ENCODE measurements at places on chromosomes 2 and 18. TPM values are rescaled to one million over a fixed set of nuclear protein-coding genes. Genes with fewer than 3 reads are reported as not detected.

- DNase-seq = peak; percentile 6
- no peak overlapping the region for H3K4me3 ChIP-seq
- no peak overlapping the region for H3K27ac ChIP-seq
- H3K27me3 ChIP-seq = peaks cover 18% of the 10 kb centered on the region
- H3K4me1 ChIP-seq = peaks cover 6% of the 10 kb centered on the region
Measured at GRCh38 chr2:112141626-112142007, 3.4 kb downstream of the FBLN7 start.

GRCh38 chr2:113105047-113105785 lies 22.2 kb upstream of the IL1RN start:
- H3K27me3 ChIP-seq = peaks cover 8% of the 10 kb centered on the region
- H3K27ac ChIP-seq = peak overlapping the region; percentile 99
- no peak overlapping the region for H3K4me3 ChIP-seq
- H3K36me3 ChIP-seq = peaks cover 5% of the 10 kb centered on the region
- peaks cover 37% of the 10 kb centered on the region for H3K4me1 ChIP-seq
- DNase-seq = peak; percentile 74

DNA sequence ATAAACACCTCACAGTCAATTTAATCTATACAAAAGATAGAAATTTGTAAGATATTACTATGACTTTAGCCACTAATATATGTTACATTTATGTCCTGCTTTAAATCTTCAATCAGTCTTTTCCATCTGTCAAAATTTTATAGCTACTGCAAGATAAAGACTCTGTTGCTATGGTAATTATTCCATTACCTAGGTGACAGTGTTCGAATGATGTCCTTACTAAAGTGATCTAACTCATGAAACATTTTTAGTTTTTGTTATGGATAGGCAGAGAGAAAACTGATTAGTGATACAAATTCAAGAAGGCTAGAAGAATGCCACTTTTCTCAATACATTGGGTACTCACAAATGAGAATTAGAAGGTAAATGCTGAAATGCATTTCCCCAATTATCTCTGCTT lies 359.9 kb upstream of the FSHR start:
- no peak overlapping the region for H3K27ac ChIP-seq
- H3K27me3 ChIP-seq = no peaks in the 10 kb centered on the region
- no peak overlapping the region for H3K4me3 ChIP-seq
- no peaks in the 10 kb centered on the region for H3K4me1 ChIP-seq
- no peak for DNase-seq
- no peaks in the 10 kb centered on the region for H3K36me3 ChIP-seq

DNA sequence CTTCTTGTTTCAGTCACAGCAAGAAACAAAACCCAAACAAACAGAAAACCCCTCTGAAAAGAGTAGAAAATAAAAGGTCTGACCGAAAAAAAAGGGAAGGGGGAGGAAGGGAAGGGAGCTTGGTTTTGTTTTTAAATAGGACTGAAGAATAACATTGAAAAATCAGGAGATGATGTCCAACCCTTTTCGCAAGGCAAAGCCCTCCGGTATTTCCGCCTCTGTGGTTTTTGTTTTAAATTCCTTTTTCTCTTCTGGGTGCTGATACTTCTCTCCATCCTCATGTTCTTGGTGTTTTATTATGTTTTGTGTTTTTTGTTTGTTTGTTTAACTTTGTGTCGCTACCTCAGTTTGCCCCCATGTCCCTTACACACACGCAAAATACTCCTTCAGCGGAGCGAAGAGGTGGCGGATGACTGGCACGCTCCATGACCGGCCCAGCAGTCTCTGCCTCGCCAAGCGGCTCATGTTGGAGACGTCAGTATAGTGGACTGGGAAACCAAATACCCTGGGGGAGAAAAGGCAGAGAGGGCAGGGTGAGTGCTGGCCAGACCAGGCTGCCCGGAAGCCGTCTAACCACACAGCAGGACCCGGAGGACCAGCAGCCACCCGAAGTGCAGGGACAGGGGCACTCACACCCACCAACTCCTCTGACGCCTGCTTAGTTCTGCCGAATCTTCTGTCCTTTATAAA lies 65.7 kb upstream of the POMC start:
- DNase-seq = no peak
- H3K27ac ChIP-seq = no peak overlapping the region
- H3K4me1 ChIP-seq = no peaks in the 10 kb centered on the region

- H3K27me3 ChIP-seq = no peaks in the 10 kb centered on the region
- H3K4me3 ChIP-seq = peak overlapping the region; percentile 18
- H3K4me1 ChIP-seq = peaks cover 89% of the 10 kb centered on the region
- DNase-seq = no peak
Measured at GRCh38 chr2:8484502-8485283, 197.2 kb upstream of the ID2 start.

DNA sequence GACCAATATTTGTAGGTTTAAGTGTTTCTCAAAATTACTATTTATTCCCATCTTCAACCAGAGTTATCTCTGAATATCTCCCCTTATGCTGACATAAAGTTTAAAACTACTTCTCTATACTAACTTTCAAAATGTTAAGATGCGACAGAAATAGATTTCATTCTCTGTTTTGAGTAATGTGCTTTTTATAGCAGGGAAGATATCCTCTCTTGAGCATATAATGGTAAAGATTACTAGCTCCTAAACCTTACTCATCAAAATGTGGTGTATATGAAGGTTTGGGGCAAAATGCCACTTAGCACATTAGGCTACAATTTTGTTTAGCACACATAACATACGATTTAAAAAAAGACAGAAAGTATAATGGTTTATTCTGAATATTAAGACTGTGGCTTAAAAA lies 54.4 kb downstream of the CWC22 start:
- peaks cover 43% of the 10 kb centered on the region for H3K36me3 ChIP-seq
- no peaks in the 10 kb centered on the region for H3K27me3 ChIP-seq
- no peak overlapping the region for H3K27ac ChIP-seq
- DNase-seq = no peak
- H3K4me1 ChIP-seq = no peaks in the 10 kb centered on the region
- no peak overlapping the region for H3K4me3 ChIP-seq

Gene SYT4
- total RNA-seq = not detected

Gene LINC00305
- total RNA-seq = not detected

DNA sequence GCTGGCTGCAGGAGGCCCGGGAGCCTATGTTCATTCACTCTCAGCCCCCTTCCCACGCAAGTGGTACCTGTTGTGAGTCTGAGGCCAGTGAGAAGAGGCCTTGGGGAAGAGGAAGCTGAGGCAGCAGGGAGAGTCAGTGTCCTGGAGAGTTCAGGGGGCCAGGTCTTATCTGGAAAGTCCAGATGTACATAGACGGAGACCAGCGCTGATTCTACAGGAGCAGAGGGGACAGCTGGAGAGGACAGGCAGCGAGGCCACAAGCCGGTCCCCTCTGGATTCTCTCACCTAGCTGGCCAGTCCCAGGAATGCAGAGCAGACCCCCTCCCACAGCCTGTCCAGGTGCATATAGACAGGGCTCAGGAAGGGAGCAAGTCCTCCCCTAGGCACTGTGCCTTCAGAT lies 29.1 kb upstream of the SELENOI start:
- no peaks in the 10 kb centered on the region for H3K4me1 ChIP-seq
- H3K27me3 ChIP-seq = no peaks in the 10 kb centered on the region
- H3K27ac ChIP-seq = no peak overlapping the region
- H3K36me3 ChIP-seq = no peaks in the 10 kb centered on the region
- DNase-seq = no peak

- no peaks in the 10 kb centered on the region for H3K27me3 ChIP-seq
- H3K27ac ChIP-seq = no peak overlapping the region
- H3K4me1 ChIP-seq = peaks cover 3% of the 10 kb centered on the region
- no peak for DNase-seq
- H3K36me3 ChIP-seq = peaks cover under 1% of the 10 kb centered on the region
- no peak overlapping the region for H3K4me3 ChIP-seq
Measured at GRCh38 chr2:43084699-43085091, 141.7 kb downstream of the ZFP36L2 start.

DNA sequence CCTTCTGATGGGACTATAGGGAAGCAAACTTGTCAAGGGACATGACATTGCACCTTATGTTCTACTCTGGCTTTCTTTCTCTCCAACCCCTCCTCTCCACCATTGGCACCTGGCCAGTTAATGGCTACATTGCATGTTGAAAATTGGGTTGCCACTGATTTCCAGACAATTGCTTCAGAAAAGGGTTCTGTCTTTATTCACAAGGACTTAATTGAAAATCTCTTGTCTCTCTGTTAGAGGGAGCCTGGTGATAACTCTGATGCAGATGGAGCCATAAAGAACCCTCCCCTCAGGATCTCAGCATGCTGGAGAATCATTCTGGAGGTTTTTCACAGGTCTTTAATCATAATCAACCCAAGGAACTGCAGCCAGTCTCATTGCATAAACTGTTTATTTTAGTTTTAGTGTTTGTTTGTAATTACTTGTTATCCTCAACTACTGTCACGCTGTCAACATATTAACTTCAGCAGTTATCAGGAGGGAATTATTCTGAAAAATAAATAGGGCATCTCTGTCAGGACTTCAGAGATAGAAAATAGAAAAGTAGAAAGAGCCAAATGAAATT lies 316.8 kb downstream of the RIT2 start:
- DNase-seq = no peak
- H3K27ac ChIP-seq = no peak overlapping the region
- no peaks in the 10 kb centered on the region for H3K4me1 ChIP-seq
- H3K27me3 ChIP-seq = no peaks in the 10 kb centered on the region
- no peaks in the 10 kb centered on the region for H3K36me3 ChIP-seq

GRCh38 chr2:11505652-11506610 lies 27.9 kb upstream of the GREB1 start:
- H3K27me3 ChIP-seq = peaks cover 13% of the 10 kb centered on the region
- H3K36me3 ChIP-seq = no peaks in the 10 kb centered on the region
- DNase-seq = no peak
- no peak overlapping the region for H3K4me3 ChIP-seq
- H3K27ac ChIP-seq = no peak overlapping the region

Gene DOK6
- not detected for total RNA-seq

- H3K27ac ChIP-seq = no peak overlapping the region
- H3K27me3 ChIP-seq = peaks cover 8% of the 10 kb centered on the region
- peaks cover 31% of the 10 kb centered on the region for H3K4me1 ChIP-seq
- H3K36me3 ChIP-seq = peaks cover 5% of the 10 kb centered on the region
- H3K4me3 ChIP-seq = no peak overlapping the region
Measured at GRCh38 chr18:61924550-61924949, 31.7 kb upstream of the RNF152 start.

Gene CRYGD
- total RNA-seq = not detected

Gene MAP3K19
- not detected for total RNA-seq

GRCh38 chr2:200380833-200381542 lies 74.5 kb downstream of the SPATS2L start:
- no peak overlapping the region for H3K27ac ChIP-seq
- no peaks in the 10 kb centered on the region for H3K27me3 ChIP-seq
- peaks cover 29% of the 10 kb centered on the region for H3K4me1 ChIP-seq

Gene TET3
- 11.8 TPM for total RNA-seq

DNA sequence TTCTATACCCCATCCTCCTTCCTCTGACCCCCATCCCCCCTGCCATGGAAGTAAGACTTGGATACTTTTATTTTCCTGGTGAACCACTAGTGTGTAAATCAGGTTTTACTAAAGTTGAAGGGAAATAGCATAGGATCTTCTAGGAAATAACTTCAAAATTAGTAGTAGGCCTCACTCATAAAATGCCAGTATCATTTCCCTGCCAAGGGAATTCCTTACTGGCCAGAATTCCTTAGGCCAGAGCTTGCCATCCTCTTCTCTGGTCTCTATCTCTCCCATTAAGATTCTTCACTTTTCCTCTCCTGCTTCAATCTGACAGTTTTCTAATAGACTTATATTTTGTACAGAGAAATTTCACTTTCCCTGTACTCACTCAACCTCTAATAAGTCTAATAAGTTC lies 322.8 kb upstream of the TANK start:
- no peak for DNase-seq
- no peaks in the 10 kb centered on the region for H3K36me3 ChIP-seq
- no peak overlapping the region for H3K4me3 ChIP-seq
- no peak overlapping the region for H3K27ac ChIP-seq

DNA sequence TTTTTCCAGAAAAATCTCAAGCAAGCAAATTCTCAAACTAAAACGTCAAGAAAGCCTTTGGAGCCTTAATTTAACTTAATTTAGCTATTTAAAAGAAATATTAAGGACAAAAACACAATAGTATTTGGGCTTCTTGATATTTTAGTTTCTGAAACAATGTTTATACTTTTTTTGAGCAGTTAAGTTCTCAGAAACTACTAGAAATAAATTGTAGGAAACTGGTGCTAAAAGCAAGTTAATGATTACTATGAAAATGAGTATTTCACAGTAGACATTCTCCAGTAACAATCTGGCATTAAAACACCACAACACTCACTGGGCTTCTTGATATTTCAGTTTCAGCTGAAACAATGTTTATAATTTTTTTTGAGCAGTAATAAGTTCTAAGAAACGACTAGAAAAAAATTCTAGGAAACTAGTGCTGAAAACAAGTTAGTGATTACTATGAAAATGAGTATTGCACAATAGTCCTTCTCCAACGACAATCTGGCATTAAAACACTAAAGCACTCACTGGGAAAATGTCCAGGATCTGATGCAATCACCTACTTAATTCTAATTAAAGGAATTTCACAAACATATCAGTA lies 45.1 kb downstream of the TRAK2 start:
- DNase-seq = no peak
- no peaks in the 10 kb centered on the region for H3K27me3 ChIP-seq
- H3K4me1 ChIP-seq = peaks cover 38% of the 10 kb centered on the region

GRCh38 chr2:159131914-159132281 lies 154.6 kb downstream of the WDSUB1 start:
- H3K27me3 ChIP-seq = no peaks in the 10 kb centered on the region
- H3K27ac ChIP-seq = no peak overlapping the region
- no peaks in the 10 kb centered on the region for H3K4me1 ChIP-seq

- H3K4me3 ChIP-seq = no peak overlapping the region
- H3K27ac ChIP-seq = no peak overlapping the region
- H3K27me3 ChIP-seq = no peaks in the 10 kb centered on the region
- H3K36me3 ChIP-seq = no peaks in the 10 kb centered on the region
Measured at GRCh38 chr2:65974067-65974723, 460.7 kb upstream of the MEIS1 start.

- DNase-seq = no peak
- H3K27me3 ChIP-seq = peaks cover 4% of the 10 kb centered on the region
- H3K4me1 ChIP-seq = no peaks in the 10 kb centered on the region
Measured at GRCh38 chr18:41899535-41899934, 55.5 kb upstream of the PIK3C3 start.

- H3K27ac ChIP-seq = peak overlapping the region; percentile 8
- peaks cover 49% of the 10 kb centered on the region for H3K4me1 ChIP-seq
- peak; percentile 32 for DNase-seq
- H3K36me3 ChIP-seq = no peaks in the 10 kb centered on the region
- peaks cover 10% of the 10 kb centered on the region for H3K27me3 ChIP-seq
Measured at GRCh38 chr2:134676960-134677359, 41.8 kb downstream of the TMEM163 start.

Data from activated CD4-positive, alpha-beta memory T cell treated with anti-CD3 and anti-CD28 coated beads for 36 hours (primary cell).